Cardiac atrium fibroblast (primary cell): ENCODE measurements at places on chromosomes 12 and 14. TPM values are rescaled to one million over a fixed set of nuclear protein-coding genes. Genes with fewer than 3 reads are reported as not detected.

MDP1 gene
- total RNA-seq = 6.7 and 9.2 TPM in 2 replicates

KRT6B gene
- not detected in 2 replicates for total RNA-seq

KCNJ8 gene
- 0.16 and 0.36 TPM in 2 replicates for total RNA-seq

NDUFA12 gene
- total RNA-seq = 127 and 144 TPM in 2 replicates

TOMM20L gene
- not detected in 2 replicates for total RNA-seq

ADAM21 gene
- total RNA-seq = 1.3 and 1.4 TPM in 2 replicates

DIO2 gene
- total RNA-seq = 4.0 and 12.5 TPM in 2 replicates

PXMP2 gene
- total RNA-seq = 46.8 and 48.4 TPM in 2 replicates

FOXG1 gene
- total RNA-seq = not detected in 2 replicates

L2HGDH gene
- 1.9 and 2.2 TPM in 2 replicates for total RNA-seq

KRT5 gene
- not detected in 2 replicates for total RNA-seq

LMNTD1 gene
- total RNA-seq = 1.8 TPM in 1 of 2 replicates, not detected in the other

AQP6 gene
- not detected in 2 replicates for total RNA-seq

ARMH4 gene
- total RNA-seq = 2.1 and 2.2 TPM in 2 replicates

RHOJ gene
- total RNA-seq = 4.2 and 19.3 TPM in 2 replicates

CCND2 gene
- total RNA-seq = 39.4 and 56.4 TPM in 2 replicates

PTHLH gene
- total RNA-seq = not detected in 2 replicates

PRB2 gene
- not detected in 2 replicates for total RNA-seq

DIO3 gene
- total RNA-seq = not detected in 2 replicates

OR4E2 gene
- total RNA-seq = not detected in 2 replicates

CDC42BPB gene
- total RNA-seq = 74.2 and 75.8 TPM in 2 replicates

CEBPE gene
- not detected in 2 replicates for total RNA-seq

SPSB2 gene
- 2.4 and 3.8 TPM in 2 replicates for total RNA-seq

IL22 gene
- not detected in 2 replicates for total RNA-seq

CYP27B1 gene
- total RNA-seq = 11.4 TPM in 1 of 2 replicates, not detected in the other

ALDH1L2 gene
- total RNA-seq = 78.3 and 89.9 TPM in 2 replicates

TRMT61A gene
- 8.1 and 11.2 TPM in 2 replicates for total RNA-seq

TMEM119 gene
- total RNA-seq = 1.3 TPM in 1 of 2 replicates, not detected in the other

TSPAN11 gene
- not detected in 2 replicates for total RNA-seq

NPFF gene
- not detected in 2 replicates for total RNA-seq

AVPR1A gene
- total RNA-seq = not detected in 2 replicates

TEX22 gene
- 0.18 TPM in 1 of 2 replicates, not detected in the other for total RNA-seq

RPGRIP1 gene
- not detected in 2 replicates for total RNA-seq

RERGL gene
- not detected in 2 replicates for total RNA-seq

GSG1 gene
- total RNA-seq = 1.1 and 4.5 TPM in 2 replicates

WNT1 gene
- total RNA-seq = not detected in 2 replicates

DIABLO gene
- 64.3 and 67.1 TPM in 2 replicates for total RNA-seq

MYF5 gene
- total RNA-seq = not detected in 2 replicates
